ENCODE measurements at places on chromosomes 1 and 21.

GRCh38 chr1:97654876-97655585 is 265.8 kb downstream of the DPYD start:
- DNase-seq = no peak

GRCh38 chr21:37871121-37871862 is 45.0 kb downstream of the KCNJ6 start:
- no peak for DNase-seq

DNA sequence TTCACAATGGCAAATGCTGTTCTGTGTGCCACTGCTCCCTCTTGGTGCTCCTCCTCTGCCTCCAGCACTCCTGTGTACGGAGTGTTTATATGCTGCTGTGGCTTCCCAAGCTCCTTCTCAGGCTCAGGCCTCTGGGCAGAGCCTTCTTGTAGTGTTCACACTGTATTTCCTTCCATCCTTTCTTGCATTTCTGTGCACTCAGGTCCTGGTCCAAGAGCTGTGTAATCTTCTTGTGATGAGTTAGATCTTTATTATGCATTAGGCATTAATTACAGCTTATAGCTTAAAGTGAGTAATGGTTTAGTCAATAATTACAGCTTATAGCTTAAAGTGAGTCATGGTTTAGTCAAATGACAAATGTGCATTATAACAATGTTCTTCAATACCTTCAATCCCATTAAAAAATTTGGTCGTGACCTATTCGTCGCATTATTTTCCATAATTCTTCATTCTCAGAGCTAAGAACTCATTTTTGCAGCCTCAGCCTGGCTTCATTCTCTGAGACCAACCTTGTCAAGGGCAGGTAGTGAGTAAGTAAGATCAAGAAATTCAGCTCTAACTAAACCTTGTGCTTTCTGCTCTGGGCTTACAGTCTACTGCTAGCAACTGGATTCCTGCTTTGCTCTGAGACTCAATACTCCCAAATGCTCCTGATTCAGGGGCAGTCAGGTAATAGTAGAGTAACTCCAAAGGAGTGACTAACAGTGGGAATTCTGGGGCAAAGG is 154.5 kb upstream of the SPAG17 start:
- DNase-seq = no peak

- DNase-seq = no peak
These were observed 71.1 kb downstream of the MATN1 start for GRCh38 chr1:30652152-30652841.

DNA sequence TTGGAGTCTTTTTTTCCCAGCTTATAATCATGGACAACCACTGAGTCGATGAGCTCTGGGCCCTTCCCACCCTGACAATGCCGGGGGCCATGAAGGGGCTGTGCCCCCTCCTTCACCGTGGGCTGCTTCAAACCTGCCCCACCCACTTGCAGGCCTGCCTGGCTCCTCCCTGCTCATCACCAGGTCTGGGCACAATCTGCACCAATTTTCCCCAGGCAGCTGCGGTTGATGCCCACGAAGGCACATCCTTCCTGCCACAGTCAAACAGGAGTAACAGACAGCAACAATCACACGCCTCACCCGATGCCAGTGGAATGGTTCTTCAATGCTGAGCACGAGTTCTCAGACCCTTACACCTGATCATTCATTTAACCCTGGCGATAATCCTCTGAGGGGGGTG is 18.9 kb downstream of the PGLYRP3 start:
- DNase-seq = no peak

DNA sequence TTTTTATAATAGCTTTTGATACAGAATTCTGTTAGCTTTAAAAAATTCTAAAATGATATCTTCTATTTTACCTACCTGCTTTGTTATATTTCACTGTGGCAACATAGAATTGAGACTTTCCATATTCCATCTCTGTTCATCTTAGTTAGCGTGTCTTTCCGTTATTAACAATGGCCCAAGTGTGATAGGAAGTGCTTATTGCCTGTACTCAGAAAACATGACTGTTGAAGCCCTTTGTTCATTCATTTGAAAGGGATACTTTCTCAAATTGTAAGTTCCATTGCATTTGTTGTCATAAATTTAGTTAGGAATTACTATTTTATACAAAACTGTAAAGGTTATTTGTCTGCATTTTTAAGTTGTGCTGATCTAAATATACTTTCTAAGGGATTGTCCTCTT is 73.1 kb downstream of the LAMC1 start:
- DNase-seq = no peak

DNA sequence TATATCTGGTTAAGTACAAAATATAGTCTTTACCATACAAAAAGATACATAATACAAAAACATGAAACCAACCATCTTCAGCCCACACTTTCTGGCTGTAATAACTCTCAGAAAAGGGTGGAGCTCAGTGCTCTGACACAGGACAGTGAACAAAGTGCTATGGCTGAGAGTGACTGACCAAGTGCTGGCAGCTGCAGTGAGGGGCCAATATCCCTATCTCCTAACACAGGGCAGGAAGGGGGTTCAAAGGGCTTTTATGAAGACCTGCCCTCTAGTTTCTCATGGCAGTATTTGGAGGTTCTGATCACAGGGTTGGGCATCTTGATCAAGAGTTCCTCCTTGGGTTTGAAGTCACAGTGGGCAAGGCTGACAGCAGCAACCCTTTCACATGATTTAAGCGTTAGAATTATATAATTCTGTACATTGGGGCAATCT is 3.9 kb downstream of the TXNIP start:
- no peak for DNase-seq

GRCh38 chr1:7331926-7332535 is 439.1 kb upstream of the VAMP3 start:
- no peak for DNase-seq

GRCh38 chr1:26353976-26354820 is at the start of gene CRYBG2:
Gene CRYBG2, minus strand, starts transcription at chr1:26354130. Its CDS starts 7,473 bp downstream, at chr1:26346657.
- no peak for DNase-seq

- no peak for DNase-seq
These were observed 457.2 kb downstream of the AJAP1 start for GRCh38 chr1:5111581-5111980.

- no peak for DNase-seq
These were observed 428.5 kb upstream of the RGS18 start for GRCh38 chr1:191729742-191730141.

GRCh38 chr1:44305962-44306422 is 49.1 kb downstream of the ERI3 start:
- no peak for DNase-seq

DNA sequence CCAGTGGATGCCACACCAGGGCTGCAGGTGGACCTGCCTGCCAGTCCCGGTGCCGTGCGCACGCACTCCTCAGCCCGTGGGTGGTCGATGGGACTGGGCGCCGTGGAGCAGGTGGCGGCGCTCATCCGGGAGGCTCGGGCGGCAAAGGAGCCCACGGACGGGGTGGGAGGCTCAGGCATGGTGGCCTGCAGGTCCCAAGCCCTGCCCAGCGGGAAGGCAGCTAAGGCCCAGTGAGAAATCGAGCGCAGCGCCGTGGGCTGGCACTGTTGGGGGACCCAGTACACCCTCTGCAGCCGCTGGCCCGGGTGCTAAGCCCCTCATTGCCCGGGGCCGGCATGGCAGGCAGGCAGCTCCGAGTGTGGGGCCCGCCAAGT is 1171.8 kb upstream of the B3GALT2 start:
- no peak for DNase-seq

DNA sequence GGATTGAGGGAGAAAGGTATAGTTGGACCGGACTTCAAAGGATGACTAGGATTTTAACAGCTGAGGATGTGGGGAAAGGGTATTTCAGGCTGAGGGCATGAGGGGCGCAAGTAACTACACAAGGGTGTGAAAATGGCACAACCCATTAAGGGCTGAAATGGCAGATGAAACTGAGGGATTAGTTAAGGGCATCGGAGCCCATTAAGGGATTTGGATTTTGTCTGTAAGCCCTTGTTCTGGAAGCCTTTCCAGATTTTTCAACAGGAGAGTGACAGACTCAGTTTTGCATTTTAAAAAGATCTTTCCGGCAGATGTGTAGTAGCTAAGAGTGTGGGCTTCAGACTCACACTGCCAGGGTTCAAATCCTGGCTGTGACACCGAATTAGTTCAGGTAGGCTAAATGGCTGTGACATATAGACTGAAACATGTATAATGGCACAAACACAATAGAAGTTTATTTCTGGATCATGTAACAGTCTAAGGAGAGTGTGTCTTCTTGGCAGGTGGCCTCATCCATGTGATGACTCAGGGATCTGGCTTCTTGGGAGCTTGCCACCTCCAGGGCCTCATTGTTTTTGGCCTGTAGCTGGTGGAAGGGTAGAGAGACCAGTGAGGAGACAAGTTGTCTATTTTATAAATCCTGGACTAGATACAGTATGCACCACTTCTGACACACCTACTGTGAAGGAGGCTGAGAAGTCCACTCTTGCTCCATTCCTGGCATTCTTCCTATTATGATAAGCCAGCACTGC is 49.6 kb downstream of the UBE2T start:
- DNase-seq = no peak

DNA sequence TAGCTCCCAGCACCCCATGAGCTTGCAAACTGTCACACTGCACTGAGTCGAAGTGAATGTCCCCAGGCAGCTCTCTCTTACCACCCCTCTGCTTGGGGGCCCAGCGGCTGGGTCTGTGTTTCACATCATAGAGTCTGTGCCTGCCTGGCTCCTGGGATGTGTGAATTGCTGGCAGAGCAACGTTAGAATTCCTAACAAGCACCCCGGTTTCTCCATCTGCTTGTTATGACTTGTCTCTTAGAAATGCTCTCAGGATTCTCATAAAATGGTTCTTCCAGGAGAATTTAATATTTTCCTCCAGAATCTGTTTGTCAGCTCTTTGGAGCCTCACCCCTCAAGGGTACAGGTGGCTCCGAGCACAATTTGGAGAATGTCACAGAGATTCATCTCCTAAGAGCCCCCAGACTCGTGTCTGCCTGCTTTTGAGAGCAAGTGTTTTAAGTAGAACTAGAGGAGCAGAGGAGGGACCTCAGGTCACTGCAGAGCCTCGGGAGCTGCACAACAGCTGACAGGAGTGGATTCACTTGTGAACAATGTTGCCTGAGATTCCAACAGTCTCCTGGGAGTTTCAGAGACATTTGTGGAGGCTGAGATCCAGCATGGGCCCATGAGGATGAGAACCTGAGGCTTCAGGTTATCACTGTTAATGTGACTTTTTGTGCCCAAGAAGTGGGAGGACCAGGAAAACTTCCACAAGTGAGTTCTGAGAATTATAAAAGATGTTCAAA is 131.5 kb downstream of the KCNJ6 start:
- no peak for DNase-seq

DNA sequence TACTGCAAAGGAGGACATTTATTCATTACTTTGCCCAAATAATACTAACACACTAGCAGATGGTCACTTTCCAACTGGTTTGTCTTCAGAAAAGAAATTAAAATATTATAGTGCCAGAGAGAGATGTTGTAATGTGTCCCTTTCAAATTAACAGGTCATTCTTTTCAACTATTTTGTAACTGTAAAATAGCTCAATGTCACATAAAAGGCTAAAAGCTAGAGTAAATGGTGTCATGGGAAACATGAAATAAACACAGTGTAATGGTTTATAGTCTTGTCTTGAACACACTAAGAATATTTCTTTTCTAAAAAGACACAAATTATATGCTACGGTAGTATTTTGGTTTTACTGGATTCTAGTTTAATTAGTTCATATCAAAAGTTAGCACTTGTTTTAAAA is 77.8 kb downstream of the ADGRL2 start:
- DNase-seq = no peak

- no peak for DNase-seq
These were observed 89.4 kb downstream of the LMO4 start for GRCh38 chr1:87418048-87418447.

- peak; percentile 65 for DNase-seq
These were observed 117.5 kb downstream of the TOMM20 start for GRCh38 chr1:235011064-235011598.

- no peak for DNase-seq
These were observed 64.5 kb upstream of the KCNK1 start for GRCh38 chr1:233549404-233549803.

GRCh38 chr1:174872615-174873058 is 127.1 kb upstream of the CACYBP start:
- DNase-seq = no peak

DNA sequence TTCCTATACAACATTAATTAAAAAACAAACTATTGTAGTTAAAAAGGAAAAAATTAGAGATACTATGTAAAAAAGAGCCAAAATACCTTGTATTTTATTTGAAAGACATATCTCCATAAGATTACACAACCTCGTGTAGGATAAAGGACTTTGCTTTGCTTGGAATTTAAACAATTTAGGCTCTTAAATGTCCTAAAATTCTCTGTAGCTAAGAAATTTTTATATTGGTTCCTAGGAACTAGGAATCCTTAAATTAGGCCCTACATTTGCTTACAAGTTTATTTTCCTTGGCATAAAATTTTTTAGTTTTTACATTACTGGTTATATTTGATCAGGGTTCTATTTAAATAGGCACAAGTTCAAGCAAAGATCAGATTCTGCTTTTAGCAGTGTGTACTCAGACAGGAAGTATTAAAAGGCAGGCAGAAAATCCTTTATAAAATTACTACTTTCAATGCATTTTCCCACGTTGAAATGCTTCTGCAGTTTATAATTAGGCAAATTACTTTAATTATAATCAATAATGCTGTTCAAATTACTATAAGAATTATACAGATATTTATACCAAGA is 3.4 kb upstream of the ANGPTL3 start:
- DNase-seq = no peak

DNA sequence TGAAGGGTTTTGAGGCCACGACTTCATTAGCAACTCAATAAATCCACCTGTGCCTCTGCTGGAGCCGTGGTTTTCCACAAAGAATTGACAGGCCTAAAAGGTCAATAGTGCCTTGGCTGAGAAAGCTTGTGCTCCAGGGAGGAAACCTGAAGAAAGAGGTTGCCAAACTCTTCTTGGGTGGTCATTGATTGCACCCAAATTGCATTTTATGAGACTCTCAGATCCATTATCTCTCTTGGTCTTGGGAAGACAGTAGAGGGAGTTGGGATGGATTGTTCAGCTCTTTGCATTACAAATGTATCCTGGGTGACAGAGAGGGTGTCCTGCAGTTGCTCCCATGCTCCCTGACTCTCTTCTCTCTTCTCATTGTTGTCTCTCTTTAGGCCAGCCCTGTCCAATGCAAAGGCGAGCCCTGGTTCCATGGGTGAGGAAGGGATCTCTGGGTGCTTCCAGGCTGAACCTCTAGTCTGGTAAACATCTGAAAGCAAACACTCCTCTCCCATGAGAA is 46.1 kb upstream of the HTR1D start:
- no peak for DNase-seq

GRCh38 chr21:29196670-29197191 is 66.3 kb downstream of the MAP3K7CL start:
- DNase-seq = no peak

DNA sequence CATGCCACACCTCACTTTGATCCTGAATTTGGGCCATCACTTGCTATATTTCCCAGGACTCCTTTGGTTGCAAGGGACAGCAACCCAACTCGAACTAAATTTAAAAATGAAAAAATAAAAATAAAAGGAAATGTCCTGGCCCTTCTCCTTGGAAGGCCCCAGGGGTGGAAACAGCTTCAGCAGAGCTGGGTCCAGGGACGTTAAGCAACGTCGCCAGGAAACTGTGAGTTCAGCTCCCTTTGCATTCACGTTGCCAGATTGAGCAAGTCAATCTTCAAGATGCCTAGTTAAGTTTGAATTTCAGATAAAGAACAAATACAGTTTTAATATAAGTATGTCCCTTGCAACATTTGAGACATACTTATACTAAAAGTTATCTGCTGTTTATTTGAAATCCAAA is 14.6 kb upstream of the SPSB1 start:
- no peak for DNase-seq

All from stimulated activated CD4-positive, alpha-beta T cell treated with anti-CD3 and anti-CD28 coated beads, Interleukin-12 subunit alpha, Interleukin-12 subunit beta, amount 100 ng/mL, for 4 hours (primary cell).